ENCODE measurements at places on chromosomes 13 and 19.

DNA sequence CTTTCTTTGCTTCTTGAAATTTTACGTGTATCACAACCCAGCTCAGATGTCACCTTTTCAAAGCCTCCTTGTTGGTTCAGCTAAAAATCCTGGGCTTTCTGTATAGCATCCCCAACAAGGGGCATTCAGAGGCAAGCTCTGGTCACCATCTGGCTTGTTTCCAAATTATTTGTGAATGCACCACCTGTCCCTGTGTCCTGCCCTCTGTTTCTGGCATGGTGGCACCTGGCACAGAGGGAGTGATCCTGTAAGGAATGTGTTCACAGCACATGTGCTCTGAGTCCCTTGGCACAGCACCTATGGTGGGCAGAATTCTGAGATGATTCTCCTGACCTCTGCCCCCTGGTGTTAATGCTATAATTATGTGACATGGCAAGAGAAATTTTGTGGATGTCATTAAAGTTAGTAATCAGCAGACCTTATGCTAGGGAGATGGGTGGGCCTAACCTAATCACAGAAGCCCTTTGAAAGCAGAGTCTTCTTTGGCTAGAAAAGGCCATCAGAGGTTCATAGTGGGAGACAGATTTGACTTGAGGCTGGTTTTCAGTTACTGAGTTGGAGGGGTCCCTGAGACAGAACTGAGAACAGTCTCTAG is 76.3 kb downstream of the ZNF429 start:
- DNase-seq: no peak

GRCh38 chr19:5260381-5260967 is 80.1 kb downstream of the PTPRS start:
- no peak for DNase-seq

DNA sequence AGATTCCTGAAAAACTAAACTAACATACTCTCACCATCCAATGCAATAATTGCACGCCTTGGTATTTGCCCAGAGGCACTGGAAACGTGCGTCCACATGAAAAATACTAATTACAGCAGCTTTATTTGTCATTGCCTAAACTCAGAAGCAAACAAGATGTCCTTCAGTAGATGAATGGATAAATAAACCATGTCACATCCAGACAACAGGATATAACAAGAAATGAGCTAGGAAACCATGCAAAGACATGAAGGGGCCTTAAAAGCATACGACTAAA is 25.0 kb downstream of the ELL start:
- DNase-seq: no peak

DNA sequence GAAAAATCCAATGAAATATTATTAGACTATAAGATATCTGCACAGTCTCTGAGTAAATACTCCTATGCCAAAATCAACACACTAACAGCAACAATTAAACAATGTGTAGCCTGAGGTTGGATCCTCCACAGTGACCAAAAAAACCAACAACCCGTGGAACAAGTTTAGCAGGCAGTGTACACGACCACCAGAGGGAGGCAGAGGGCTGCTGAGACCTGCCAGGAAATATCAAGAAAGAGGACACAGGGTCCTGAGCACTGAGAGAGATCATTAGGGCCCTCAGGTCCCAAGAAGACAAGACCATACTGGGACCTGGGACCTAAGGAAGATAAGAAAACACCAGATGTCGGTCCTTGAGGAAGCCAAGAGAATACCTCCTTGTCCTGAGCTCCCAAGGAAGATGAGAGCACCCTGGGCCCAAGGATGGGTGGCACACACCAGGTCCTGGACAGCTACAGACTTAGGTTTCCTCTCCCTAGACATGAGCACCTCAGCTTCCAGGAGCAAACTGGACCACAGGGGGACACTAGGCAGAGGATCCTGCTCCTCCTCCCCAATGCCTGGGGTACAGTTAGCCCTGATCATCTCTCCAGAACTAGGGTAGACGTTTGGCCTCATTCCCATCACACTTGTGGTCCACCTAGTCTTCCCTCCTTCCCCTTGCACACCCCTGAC is 822 bp upstream of the ZNF274 start:
- peak; percentile 68 for DNase-seq

DNA sequence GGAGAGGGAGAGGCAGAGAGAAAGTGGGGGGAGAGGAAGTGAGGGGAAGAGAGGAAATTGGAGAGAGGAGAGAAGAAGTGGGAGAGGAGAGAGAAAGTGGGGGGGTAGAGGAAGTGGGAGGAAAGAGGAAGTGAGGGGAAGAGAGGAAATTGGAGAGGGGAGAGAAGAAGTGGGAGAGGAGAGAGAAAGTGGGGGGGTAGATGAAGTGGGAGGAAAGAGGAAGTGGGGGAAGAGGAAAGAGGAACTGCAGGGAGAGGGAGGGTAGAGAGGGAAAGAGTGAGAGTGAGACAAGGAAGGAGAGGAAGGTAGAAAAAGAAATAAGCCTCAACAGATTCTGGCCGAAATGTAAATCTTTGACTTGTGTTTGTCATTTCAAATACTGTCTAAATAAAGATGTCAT is 146.6 kb downstream of the KLF12 start:
- no peak for DNase-seq

DNA sequence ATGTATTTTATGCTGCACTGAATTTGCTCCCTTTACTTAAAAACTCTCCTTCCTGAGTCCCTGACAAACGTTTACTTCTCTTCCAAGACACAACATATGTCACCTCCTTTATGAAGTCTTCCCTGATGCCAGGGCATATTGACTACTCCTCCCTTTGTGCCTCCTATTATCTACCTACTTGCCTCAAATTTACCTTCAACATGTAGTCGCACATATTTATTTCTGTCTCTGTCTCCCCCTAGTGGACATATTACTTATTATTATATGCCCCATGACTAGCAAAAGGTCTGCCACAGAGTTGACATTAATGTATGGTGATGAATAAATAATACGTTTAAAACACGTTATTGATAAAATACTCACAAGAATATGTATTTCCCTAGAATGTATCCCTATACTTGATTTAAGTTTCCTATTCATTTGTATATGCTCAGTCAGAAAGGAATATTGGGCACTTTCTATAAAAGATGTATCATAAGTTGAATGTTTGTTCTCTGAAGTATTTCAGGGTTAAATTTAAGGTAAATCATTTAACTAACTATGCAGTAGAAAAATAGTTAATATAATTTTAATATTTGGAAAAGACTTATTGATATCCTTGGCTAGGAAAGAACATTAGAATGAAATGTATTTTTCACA is 250.3 kb upstream of the ATXN8OS start:
- DNase-seq: peak; percentile 4

GRCh38 chr19:489418-490196 is 6.7 kb upstream of the MADCAM1 start:
- no peak for DNase-seq

DNA sequence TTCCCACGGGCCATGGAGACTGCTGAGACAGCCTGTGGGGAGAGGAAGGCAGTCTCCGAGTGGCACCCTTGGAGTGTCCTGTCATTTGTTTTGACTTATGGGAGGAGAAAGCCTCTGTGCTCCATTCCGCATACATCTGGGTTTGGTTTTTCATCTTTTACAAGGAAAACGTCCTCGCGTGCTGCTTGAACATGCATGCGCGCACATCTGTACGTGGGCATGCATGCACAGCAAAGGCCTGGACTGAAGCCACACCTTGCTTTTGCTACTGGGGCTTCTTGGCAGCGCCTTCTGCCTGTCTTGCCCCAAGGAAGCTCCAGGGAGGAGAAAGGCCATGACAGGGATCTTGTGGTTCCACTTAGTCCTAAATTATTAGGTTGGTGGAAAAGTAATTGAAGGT is 44.0 kb downstream of the SUGP2 start:
- no peak for DNase-seq

GRCh38 chr19:3496392-3497273 is 3.8 kb downstream of the DOHH start:
- DNase-seq: no peak

DNA sequence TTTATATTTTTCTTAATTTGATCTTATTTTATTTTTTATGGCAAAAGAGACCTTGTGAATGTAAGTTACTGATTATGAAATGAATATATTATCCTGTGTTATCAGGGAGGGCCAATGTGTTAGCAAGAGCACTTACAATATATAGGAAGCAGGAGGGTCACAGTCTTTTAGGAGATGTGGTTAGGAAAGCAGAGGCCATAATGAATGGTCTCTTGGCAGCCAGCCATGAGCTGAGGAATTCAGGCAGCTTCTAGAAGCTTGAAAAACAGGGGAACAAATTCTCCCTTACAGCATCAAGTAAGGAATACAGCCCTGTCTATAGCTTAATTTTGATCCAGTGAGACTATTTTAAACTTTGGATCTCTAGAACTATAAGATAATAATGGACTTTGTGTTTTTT is 2374.6 kb downstream of the PCDH9 start:
- DNase-seq: no peak

DNA sequence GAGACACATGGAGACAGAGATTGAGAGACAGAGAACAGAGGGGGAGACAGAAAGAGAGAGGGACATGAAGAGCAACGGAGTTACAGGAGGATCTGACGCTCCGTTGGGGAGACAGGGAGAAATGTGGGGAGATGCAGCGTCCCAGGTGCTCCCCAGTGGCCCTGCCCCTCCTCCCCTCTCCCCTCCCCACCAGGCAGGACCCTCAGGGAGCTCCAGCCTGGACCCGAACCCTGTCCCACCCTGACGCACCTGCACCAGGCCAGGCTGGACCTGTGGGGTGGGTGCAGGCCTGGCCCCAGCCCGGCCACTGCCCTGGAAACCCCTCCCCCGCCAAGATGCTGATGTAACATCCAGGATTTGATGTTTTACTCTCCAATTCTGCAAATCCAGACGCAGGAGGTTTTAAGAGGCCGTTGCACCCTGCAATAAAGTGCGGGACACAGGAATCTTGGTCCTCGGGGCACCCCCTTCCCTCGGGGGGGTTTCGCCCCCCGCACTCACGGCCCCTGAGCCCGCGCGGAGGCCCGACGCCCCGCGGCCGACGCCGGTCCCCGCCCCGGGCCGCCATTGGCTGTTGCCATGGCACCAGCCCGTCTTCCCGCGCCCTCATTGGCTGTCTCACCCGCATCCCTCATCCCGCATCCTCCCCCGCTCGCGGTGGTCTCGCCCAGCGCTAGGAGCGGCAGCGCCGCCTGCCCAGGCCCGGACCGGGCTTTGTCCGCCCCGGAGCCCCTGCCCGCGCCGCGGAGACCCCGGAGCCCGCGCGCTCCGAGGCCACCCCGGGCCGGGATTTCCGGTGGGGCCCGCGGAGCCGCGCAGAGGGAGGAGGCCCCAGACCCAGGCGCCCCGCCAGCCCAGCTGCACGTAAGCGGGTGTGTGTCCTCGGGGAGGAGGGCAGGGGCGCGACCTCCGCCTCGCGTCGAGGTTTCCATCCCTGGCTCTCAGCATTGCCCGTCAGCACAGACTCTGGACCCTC is at the start of gene APC2:
TSS of gene APC2 (plus strand) at position 655 of the 976 bp plus-strand sequence. CDS start 2,881 bp downstream, outside the sequence.
- DNase-seq: peak; percentile 31

GRCh38 chr13:49086722-49087121 is 111.0 kb downstream of the FNDC3A start:
- DNase-seq: no peak

DNA sequence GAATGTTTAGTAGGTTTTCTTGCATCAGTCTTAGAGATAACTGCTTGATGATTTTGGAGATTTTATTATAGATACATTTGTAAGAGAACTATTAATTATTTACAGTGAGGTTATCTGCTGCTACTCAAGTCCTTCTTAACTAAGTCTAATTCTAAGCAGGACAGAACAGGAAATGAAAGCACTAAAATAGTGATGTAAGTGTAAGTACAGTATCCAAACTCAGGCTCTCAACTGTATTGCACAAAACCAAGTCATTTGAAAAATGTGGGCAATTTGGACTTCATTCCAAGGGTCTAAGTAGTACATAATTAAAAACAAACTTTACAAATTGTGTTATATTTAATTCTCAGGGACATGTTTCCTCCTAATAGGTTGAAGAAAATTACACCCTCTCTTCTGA is 417.1 kb downstream of the ITGBL1 start:
- no peak for DNase-seq

DNA sequence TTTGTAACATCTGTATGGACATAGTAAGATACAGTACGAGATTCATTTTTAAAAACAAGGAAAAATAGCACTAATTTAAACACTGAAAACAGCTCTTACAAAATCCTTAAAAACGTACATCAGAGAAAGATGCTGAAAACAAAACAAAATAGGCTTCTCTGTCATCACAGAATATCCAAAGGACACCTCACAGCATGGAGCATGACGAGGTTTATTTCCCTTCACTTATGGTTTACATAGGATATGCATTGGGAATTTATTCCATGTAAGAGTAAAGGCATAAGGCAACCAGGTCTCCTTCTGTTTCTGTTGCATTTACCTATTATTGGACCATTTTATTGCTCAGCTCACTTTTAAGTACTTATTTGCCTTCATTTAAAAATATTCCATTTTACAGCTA is 3.0 kb downstream of the KCTD12 start:
- DNase-seq: no peak

- DNase-seq: no peak
Measured at GRCh38 chr19:16957151-16957701, 68.4 kb downstream of the F2RL3 start.

GRCh38 chr13:46521921-46522747 is 30.8 kb upstream of the LRCH1 start:
- no peak for DNase-seq
